ENCODE measurements at places on chromosomes 2 and 18.

DNA sequence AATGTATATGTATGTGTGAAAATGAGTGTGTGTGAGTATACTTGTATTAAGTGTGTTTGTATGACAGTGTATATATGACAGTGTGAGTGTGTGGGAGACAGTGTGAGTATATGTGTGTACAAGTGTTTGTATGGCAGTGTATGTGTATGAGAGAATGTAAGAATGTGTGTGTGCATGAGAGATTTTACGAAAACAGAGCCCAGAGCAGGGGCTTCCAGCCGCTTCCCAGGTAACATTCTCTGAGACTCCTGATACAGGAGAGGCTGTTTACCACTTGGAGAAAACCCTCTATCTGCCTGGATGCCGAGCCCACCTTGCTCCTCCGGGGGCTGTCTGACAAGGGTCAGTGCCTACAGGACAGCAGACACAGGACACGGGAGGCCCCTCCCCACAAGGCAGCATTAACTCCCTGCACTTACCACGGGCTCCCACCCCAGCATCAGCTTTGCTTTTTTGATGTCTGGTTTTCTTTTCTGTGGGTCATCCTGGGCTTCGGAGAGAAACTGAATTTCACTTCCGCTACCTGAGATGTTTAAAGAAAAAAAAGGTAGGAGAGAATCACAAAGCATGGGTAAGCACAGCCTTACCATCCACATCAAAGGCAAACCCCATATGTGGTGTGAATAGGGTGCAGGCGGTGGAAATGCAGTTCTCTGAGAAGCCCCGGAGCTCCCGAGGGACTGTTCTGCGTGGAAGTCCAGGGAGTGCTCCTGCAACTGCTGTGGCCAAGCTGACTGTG is 97.6 kb downstream of the UXS1 start:
- no peak for DNase-seq

DNA sequence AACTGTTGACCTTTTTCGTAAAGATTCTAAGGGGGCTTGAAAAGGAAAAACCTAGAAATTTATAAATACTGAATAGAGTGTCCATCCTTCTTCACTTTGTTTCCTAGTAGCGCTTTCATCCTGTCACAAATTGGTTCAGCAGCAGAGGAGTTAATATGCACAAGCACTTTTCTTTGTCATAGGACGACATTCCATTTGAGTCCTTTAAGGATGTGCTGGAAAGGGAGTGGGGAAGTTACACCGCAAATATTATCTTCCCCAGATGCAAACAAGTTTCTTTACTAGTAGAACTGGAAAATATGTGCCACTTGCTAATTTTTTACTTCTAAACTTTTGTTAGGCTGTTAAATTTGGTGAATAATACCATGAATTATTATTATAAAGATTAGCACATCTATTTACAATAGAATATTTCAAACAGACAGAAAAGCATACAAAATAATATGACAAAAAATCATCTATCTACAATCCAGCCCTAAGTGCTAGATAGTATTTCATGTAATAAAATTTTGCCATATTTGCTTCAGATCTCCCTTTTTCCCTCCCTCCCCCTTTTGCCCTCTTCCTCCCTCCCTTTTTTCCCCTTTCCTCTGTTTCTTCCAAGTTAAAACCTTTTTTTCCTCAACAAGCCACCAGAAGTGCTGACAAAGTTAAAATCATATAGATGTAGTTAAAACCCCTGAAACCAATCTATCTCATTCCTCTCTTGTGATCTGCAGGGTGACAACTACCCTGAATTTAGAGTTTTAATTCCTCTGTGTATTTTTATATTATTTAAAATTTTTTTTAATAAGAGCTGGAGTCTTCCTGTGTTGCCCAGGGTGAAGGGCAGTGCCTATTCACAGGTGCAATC is 50.5 kb upstream of the MAP4K3 start:
- DNase-seq, result no peak

- DNase-seq, result no peak
Measured at GRCh38 chr2:147358375-147358774, 486.5 kb upstream of the ACVR2A start.

GRCh38 chr2:145088756-145089155 is 568.8 kb upstream of the ZEB2 start:
- DNase-seq, result no peak

DNA sequence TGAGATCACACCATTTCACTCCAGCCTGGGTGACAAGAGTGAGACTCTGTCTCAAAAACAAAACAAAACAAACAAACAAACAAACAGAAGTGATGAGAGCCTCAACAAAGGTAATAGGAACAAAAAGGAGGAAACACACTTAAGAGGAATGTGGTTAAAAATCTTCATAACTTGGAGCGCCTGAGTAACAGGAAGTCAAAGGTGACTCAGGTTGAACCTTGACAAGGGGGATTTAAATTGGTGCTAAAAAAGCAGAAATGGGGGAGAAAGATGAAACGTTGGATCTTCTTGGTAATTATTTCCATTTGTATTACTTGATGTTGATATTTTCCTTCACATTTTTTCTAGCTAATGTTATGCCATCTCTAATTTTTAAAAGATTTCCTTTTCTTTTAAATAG is 318.5 kb upstream of the TCF4 start:
- no peak for DNase-seq

- no peak for DNase-seq
Measured at GRCh38 chr2:75751824-75752468, 41.2 kb upstream of the GCFC2 start.

- no peak for DNase-seq
Measured at GRCh38 chr2:118190474-118190873, 102.2 kb downstream of the INSIG2 start.

- DNase-seq, result no peak
Measured at GRCh38 chr2:205428811-205429210, 253.5 kb upstream of the NRP2 start.

DNA sequence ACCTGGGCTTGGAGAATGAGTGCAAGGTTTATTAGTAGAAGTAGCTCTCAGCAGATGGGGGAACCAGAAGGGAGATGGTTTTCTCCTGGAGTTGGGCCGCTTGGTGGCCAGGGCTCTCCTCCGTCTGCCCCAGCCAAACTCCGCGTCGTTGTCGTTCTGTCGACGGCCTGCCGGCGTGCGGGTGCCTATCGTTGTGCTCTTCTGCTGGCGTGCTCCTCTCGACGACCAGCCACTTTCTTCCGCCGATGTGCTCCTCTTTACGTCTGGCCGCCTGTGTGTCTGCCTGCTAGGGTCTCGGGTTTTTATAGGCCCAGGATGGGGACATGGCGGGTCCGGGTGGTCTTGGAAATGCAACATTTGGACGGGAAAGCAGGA is 119.1 kb downstream of the BMPR2 start:
- DNase-seq, result no peak

DNA sequence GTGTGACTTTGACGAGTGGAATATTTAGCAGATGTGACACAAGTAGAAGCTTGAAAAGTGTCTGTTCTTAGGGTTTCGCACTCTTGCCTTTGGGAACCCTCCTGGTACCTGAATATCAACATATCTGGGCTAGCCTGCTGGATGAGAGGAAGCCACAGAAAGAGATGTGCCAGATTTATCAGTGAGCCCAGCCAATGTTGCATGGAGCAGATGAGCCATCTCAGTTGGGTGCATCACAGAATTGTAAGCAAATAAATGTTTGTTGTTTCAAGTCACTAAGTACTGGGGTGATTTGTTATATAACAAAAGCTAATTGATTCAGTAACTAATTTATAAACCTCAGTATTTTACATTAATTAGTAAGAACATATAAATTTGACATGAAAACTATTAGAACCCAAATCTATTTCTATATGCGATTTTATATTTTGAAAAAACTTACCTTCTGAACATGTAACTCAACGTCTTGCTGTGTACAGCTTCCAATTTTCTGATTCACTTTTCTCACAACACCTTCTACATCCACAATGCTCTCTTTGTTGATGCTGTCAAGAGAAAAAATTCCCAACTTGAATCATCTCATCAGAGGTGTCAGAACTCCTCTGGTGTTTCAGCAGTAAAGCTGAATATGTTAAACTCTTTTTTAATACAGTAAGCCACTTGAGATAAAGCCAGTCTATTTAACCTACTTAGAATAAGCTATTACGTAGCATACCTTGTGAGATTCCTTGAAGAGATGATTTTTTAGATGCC is 42.3 kb downstream of the DARS1 start:
- DNase-seq, result no peak

GRCh38 chr2:84925336-84925723 is 19.9 kb downstream of the TMSB10 start:
- DNase-seq, result no peak

GRCh38 chr2:199975273-199975895 is 20.0 kb downstream of the MAIP1 start:
- no peak for DNase-seq

- DNase-seq, result no peak
Measured at GRCh38 chr2:191670787-191671186, 7.1 kb upstream of the NABP1 start.

DNA sequence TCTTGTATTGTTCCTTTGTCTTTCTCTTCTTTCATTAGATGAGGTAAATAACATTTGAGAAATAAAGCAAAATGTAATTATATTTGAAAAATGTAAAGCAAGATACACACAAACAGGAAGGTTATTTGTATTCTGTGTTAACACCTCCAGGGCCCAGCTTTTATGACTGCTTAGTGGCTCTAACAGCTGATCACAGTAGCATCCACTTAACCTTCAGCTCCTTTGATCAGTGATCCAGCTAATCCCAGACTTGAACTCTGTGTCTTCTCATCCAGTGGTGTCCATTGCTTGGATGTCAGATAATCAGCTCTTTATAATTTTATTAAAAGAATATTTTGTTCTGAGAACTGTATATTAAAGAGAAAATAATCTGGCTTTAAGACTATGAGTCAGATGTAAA is 44.5 kb downstream of the PSMD14 start:
- DNase-seq, result no peak

- DNase-seq, result no peak
Measured at GRCh38 chr2:237437566-237437965, 23.6 kb upstream of the COL6A3 start.

DNA sequence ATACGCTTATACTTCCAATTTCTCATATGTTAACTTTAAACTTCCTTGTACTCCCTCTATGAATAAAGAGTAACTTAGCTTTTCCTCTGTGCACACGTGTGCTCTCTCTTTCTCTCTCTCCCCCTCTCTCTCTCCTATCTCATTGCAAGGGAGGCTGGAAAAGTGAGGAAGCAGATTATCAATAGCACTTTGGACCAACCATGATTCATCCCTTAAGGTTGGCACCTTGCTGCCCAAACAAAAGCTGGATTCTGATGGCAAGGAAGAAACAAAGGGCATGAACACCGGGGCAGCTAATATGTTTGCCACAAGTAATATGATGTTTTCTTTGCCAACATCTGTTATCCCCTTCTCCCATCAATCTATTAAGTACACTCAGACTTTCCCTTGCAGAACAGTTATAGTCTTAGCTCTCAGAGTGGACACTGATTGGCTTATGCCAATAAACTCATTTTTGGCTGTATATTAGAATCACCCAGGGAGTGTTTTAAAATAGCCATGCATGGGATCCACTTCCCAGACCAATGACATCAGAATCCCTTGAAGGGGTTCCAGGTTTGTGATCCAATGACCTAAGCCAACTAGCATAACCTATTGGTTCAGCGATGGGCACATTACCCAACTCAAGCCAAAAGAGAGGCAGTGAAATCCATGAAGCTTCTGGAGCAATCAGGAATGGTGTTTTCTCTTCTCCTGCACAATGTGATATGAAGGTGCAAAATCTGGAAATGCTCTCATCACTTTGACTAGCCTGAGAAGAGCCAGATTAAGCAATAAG is 60.3 kb downstream of the MREG start:
- DNase-seq, result no peak

DNA sequence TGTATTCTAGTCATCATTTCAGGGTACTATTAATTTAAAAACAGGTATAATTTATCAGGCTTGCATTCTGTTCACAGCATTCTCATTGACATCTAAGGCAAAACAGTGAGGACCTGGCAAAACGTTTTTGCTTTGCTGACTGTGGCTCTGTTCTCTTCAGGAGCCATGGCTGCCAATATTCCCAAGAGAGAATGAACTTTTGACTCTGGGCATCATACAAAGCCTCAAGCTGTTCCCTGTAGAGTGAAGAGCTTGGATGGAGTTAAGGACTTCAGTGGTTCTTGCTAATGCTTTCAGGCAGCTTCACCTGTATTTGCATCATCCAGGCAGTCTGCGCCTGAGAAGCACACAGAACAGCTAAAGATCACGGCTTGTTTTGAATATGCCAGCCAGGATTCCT is 65.9 kb upstream of the CAVIN2 start:
- no peak for DNase-seq

DNA sequence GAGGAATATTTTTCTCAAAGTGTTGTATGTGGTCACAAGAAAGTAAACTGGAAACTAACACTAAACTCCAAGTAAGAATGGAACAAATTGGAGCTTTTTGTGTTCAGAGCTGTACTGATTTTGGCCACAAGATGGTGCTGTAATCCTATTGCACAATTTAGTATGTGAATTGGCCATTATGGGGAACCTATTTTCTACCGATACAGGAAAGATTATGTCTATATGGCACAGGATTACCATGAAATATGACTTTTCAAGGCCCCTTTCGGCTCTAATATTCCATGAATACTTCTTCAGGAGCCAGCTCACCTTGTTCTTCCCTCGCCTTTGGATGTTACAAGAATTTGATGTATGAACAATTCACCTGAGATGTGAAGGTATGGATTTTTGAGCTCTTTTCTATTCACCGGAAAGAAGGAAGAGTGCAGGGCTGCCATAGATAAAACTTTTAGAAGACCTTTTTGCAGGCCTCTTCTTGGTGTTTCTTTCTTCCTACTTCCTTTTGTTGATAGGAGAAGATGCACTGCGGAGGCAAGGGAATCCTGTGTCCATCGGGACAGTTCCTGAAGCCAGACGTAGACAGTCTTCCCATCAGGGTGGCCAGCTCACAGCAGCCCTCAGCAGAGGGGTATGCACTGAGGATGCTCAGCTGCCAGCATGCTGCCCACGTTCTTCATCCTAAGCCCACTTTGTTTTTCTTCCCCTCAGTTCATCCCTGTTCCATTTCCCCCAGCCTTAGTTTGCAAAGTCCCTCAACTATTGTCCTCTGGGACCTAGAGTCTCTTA is 13.3 kb downstream of the MRPL44 start:
- no peak for DNase-seq

DNA sequence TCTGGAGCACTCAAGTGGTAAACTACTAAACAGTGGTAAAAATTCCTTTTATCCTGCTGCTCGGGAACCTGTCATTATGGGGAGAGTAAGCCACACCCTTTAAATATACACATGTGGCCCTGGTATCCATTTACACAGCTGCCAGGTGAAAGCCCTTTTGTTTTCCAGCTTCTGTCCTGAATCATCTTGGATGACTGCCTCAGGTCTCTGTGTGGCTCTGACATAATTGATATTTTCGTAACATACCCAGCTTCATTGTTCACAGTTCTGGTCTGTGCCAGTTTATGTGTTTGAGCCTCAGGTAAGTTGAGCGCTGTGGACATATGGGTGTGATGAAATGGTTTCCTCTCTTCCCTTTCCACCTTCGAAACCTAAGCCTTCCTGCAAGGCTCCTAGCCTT is 15.7 kb upstream of the TTC39C start:
- DNase-seq, result no peak

- no peak for DNase-seq
Measured at GRCh38 chr2:203476881-203477280, 58.2 kb downstream of the RAPH1 start.
